ENCODE measurements at places on chromosomes 1 and 21. TPM values are rescaled to one million over a fixed set of nuclear protein-coding genes. Genes with fewer than 3 reads are reported as not detected.
A peak's percentile ranks its signal among the peaks of the same experiment; 100 is the strongest.

DNA sequence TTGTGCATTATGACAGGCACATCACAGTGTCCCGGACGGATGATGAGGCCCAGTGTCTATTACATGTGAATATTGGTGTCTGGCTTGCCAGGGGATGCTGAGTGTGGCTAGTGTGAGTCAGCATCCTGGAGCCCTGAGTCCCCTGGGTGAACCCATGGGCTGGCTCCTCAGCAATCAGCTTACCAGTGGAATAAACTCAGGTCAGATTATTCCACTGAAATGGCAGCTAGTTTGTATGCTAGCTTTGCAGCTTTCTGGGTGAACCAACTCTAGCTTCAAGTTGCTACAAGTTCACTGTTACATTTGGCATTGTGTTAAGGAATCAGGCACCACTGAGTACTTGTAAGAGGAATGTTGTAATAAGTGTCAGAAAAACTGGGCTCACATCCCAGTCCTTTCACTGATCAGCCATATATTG, 23.9 kb upstream of the RPTN start:
- DNase-seq, result peak; percentile 33

Gene SPRR2G
- total RNA-seq, result not detected

DNA sequence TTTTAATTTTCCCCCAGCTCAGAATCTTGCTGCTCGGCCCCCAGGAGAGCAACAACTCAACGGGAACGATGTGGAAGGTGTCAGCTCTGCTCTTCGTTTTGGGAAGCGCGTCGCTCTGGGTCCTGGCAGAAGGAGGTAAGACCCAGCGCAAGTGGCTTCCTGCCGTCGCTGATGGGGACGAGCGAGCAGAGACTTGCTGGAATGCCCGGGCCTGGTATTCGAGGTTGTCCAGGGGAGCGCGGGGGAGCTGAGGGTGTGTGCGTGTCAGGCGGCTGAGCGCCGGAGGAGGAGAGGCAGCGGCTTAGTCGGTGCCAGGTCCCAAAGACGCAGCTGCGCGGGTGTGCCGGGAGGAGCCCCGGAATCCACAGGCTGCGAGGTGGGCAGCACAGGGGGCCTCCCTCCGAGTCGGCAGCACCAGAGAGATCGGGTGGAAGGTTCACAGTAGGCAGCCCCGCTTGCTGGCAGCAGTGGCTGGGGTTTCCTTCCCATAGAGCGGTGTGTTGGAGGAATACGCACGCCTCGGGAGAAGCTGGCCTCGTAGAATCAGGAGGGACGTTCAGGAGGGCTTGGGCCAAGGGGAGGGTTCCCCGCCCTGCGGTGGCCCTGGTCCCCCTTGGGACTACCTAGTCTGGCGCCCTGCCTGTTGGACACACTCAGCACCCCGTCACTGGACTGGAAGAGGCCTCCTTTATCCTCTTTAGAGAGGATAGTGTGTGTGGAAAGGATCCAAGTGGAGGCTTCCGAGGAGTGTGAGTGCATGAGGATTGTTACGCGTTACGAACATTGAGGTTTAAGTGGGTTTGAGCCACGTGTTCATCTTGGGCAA, 547 bp downstream of the PDPN start:
- peak; percentile 60 for DNase-seq

- no peak for DNase-seq
Measured at GRCh38 chr1:164519426-164519825, 39.6 kb upstream of the PBX1 start.

Gene SPRR5
- total RNA-seq, result not detected

Gene KLHDC9
- total RNA-seq, result 0.99 TPM

GRCh38 chr1:37605806-37606474, 10.2 kb upstream of the GNL2 start:
- DNase-seq, result no peak

- no peak for DNase-seq
Measured at GRCh38 chr1:62241371-62242131, 46.9 kb downstream of the L1TD1 start.

Gene NBPF3
- total RNA-seq, result 2.4 TPM

Gene MX1
- 4.1 TPM for total RNA-seq

- DNase-seq, result peak; percentile 33
Measured at GRCh38 chr21:14403681-14404318, 20.9 kb upstream of the HSPA13 start.

Gene OR2L5
- not detected for total RNA-seq
